SHP77 (cell line): ENCODE measurements at places on chromosomes 7 and 10.

GRCh38 chr10:32957341-32958084 is 517 bp downstream of the ITGB1 start:
- peak; percentile 17 for DNase-seq

DNA sequence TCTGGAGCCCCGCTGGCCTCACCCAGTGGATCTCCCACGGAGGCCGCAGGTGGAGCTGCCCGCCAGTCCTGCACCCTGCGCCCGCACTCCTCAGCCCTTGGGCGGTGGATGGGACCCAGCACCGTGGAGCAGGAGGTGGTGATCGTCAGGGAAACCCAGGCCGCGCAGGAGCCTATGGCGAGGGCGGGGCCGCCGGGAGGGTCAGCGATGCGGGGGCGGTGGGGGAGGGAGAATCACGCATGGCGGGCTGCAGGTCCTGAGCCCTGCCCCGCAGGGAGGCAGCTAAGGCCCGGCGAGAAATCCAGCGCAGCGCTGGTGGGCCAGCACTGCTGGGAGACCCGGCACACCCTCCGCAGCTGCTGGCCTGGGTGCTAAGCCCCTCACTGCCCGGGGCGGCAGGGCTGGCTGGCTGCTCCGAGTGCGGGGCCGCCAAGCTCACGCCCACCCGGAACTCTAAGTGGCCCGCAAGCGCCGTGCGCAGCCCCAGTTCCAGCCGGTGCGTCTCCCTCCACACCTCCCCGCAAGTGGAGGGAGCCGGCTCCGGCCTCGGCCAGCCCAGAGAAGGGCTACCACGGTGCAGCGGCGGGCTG is 524.8 kb upstream of the TPK1 start:
- no peak for DNase-seq

DNA sequence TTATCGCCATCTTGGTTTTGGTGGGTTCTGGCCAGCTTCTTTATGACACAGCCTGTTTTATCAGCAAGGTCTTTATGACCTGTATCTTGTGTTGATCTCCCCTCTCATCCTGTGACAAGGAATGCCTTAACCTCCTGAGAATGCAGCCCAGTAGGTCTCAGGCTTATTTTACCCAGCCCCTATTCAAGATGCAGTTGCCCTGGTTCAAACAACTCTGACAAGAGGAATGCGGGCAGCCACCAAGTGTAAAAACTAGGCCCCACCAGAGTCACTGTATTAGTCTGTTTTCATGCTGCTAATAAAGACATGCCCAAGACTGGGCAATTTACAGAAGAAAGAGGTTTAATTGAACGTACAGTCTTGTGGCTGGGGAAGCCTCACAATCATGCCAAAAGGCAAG is 671.3 kb downstream of the SORCS1 start:
- DNase-seq = no peak

DNA sequence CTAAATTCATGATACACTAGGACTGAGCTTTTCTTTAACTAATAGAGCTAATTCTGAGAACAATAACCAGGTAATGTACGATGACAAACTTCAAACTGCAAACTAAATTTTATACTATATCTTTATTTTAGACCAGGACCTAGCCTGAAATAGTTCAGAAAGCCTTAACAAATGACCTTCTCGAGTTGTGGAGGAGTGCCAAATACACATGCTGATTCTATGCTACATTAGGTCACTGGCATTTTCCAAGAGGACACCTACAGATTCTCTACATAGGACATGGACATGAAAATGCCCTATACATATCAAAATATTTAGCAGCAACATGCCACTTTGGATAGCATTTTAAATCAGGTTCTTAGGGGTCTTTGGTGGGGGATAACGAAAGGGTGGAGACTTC is 44.0 kb upstream of the LRRTM3 start:
- no peak for DNase-seq

DNA sequence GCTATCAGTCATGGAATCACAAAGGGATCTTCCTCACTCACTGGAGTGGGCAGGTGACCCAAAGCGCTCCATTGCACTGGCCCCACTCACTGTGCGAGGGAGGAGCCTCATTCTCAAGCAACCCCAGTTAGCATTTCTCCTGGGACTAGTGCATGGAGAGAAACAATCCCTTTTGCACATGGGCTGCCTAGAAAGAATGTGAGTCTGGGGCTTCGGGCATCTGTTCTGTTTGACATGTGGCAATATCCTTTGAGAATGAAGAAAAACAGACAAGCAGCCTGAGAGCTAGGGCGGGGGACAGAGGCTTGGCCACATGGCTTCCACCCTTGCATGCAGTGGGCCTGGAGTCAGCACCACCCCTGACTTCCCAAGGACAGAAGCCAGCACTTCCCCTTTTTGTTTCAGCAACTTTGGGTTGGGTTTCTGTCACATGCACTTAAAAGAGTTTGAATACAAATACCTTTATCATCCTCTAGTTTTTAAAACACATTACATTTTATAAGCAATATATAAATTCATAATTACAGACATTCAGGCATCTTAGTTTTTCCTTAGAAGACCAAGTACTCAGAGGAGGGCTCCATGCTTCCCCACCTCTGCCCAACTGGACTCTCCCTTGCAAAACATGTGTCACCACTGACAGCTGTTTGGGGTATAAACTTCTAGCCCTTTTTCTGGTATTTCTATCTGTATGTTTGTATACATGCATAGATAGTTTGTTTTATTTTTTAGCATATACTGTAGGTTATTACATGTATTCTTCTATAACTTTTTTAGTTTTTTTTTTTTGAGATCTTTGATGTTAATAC is 73.8 kb downstream of the RBM20 start:
- no peak for DNase-seq

GRCh38 chr7:112481833-112482670 is 1.3 kb downstream of the LSMEM1 start:
- no peak for DNase-seq

GRCh38 chr7:22406715-22407114 is 49.8 kb upstream of the RAPGEF5 start:
- no peak for DNase-seq

- DNase-seq = no peak
These were observed 126.1 kb upstream of the AGR3 start for GRCh38 chr7:17007841-17008240.

DNA sequence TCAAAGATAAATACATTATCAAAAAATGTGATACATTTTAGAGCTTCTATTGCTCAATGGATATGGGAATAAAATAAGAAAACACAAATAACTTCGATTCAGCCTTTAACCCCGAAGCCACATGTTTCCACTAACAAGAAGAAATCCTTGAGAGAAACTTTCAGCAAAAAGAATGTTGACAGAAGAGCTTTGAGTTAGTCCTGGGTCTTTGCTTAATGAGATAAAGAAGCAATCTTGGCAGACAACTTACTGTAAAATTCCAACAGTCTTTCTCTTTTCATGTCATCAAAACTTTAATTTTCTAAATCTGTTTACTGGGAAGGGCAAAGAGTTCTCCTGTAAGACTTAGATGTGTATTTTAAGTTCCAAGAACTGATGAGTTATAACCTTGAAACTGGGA is 810.2 kb downstream of the CNTNAP2 start:
- DNase-seq = no peak

GRCh38 chr7:73341877-73342276 is 13.9 kb downstream of the FKBP6 start:
- no peak for DNase-seq

GRCh38 chr10:97849103-97849686 is 448 bp upstream of the GOLGA7B start:
- peak; percentile 77 for DNase-seq

DNA sequence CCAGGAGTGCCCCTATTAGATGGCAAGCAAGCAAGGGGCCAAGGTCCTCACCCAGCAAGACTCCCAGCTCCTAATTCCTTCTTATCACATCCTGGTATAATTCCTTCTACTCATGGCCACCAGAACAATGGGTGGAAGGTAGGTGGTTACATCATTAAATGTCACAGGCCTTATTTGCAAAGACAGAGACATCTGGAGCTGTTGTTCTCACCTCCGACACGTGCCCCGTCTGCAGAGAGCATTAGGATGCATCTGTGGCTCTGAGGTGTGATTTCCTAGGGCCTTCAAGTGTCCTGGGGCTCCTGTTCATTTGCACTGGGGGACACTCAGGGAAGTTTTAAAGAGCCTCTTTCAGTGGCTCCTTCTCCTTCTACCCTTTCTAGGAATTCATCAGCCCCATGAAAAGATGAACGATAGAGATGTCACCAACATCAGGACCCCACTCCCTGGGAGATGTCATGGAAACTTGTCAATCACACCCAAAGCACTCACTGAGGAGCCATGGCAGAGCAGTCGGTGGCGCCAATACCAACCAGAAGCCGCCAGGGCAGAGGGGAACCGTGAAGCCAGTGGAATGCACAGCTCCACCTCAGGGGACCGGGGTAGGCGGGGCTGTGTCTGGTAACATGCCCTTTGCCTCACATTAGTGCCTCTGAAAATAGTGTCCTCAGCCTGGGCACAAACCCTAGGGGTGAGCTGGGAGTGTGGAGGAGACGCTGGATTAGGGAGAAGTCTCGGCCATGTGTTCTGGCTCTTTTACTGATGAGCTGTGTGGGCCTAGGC is 2.9 kb upstream of the ATP6V0E2 start:
- no peak for DNase-seq

DNA sequence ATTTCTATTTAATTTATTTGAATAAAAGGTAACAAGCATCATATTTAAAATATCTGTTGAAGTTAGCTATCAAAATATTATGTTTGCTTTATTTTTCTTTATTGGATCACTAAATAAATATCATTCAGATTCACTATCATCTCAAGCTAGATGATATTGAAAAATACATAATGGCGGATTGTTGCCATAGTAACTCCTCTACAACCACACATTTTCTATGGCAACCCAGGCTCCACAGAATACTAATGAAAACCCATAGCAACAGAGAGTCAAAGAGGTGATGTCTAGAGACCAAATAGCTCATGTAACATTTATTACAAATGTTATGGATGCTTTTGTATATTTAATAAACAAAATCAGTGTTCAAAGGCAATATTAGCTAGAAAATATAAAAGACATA is 148.9 kb upstream of the CDK1 start:
- DNase-seq = no peak

DNA sequence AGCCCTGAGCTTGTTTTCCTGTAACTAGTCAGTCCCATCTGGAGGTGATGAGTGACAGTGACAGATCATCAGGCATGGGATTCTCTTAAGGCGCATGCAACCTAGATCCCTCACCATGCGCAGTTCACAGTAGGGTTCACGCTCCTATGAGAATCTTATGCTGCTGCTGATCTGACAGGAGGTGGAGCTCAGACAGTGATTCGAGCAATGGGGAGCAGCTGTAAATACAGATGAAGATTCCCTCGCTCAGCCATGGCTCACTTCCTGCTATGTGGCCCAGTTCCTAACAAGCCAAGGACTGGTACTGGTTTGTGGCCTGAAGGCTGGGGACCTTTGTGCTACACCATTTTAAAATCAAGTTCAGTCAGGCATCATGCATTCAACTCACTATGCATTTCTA is 221.7 kb downstream of the KIAA1217 start:
- no peak for DNase-seq

DNA sequence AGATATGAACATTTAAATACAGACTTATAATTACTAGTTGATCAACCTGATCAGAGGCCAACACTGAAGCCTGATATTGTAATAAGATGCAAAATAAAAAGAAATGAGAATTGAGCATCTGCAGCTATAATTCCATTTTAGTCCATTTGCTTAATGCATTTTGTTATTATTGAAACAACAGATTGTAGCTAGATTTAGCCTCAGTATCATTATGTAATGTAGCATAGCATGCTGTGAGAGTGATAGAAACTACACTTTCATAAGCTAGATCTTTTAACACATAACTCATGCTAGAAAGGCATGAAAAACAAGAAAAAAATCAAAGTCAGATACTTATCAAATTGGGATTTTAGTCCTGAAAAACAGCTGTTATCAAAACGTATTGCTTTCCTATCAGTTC is 292.7 kb upstream of the ADARB2 start:
- no peak for DNase-seq
